Left kidney (tissue), 8 donors: ENCODE measurements at places on chromosomes 12 and 14. TPM values are rescaled to one million over a fixed set of nuclear protein-coding genes. Genes with fewer than 3 reads are reported as not detected.

AMN1 gene
- 22.3 TPM for polyA plus RNA-seq

KLRC1 gene
- 2.2 TPM for polyA plus RNA-seq

FOXJ2 gene
- 25.9 TPM for polyA plus RNA-seq

TTLL5 gene
- 37.0 TPM for polyA plus RNA-seq

KRT78 gene
- polyA plus RNA-seq: not detected

NR1H4 gene
- polyA plus RNA-seq: 15.0 TPM

BDKRB2 gene
- polyA plus RNA-seq: 2.5 TPM

LYZ gene
- polyA plus RNA-seq: 19.5 TPM

GLIPR1L2 gene
- 2.6 TPM for polyA plus RNA-seq

GRCh38 chr14:75450381-75451276 is 22.8 kb downstream of the JDP2 start:
- no peak for DNase-seq

- no peak for DNase-seq
Observed at GRCh38 chr12:127191129-127191528, 1075.8 kb upstream of the TMEM132C start.

DNA sequence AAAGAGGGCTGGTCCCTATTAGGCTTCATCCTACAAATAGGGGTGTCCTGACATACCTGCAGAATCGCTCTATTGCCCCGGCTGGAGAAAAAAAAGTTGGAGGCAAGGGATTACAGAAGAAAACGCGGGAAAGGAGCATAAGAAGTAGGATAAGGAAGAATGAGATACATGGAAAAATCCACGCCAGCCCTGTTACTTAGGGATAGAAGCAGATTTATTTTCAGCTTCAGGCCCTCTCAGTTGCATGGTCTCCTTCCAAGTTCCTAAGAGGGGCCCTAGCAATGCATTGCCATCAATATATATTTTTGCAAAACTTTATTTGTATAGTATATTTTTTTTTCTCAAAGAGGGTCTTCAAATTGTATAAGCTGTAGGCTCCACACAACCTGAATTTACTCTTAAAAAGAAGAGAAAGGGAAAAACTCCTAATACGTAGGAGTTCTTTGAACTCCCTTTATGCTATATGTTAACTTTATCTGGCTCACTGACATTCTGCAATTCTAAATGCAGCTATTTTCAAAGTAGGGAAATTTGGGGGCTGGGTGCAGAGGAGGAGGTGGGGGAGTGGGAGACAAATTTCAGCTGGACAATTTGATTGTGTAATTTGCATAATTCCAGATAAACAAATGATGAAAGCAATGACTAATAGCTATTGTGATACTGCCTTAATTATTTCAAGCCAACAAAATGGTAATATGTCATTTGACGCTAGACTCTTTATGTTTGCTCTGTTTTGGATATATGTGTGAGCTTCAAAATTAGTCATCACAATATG is 137.7 kb upstream of the TRHDE start:
- DNase-seq: no peak

DNA sequence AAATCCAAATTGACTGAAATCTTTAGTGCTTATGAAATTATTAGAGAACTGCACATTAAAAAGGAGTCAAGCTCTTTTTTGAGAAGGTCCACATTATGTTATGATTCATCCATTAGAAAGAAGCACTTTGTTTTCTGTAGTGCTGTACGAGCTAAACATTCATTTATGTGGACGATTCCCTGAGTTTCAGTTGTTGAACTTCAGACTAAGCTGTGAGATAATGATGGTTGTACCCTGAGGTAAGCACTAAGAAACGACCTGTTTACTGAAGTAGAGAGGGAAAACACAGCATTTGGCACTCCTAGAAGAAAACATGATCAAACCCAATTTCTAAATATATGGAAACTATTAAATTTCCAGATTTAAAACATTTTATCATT is 67.3 kb upstream of the ATP2B1 start:
- DNase-seq: no peak

DNA sequence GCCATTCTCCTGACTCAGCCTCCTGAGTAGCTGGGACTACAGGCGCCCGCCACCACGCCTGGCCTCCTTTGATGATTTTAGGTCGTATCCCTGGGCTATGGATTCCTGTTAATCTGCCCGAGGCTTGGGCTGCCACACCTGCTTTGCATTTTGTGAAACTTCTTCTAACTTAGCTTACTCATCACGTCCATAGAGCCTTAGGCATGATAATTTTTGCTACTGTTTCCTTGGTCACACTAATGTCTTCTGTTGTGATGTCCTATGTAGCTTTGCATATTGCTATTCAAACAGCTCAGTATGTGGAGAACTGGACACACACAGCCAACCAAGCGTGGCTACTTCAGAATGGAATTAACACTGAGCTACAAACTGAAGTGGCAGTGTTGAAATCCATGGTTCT is 47.5 kb upstream of the DDX11 start:
- DNase-seq: no peak

- no peak for DNase-seq
Observed at GRCh38 chr14:31084385-31084784, 58.2 kb upstream of the STRN3 start.

DNA sequence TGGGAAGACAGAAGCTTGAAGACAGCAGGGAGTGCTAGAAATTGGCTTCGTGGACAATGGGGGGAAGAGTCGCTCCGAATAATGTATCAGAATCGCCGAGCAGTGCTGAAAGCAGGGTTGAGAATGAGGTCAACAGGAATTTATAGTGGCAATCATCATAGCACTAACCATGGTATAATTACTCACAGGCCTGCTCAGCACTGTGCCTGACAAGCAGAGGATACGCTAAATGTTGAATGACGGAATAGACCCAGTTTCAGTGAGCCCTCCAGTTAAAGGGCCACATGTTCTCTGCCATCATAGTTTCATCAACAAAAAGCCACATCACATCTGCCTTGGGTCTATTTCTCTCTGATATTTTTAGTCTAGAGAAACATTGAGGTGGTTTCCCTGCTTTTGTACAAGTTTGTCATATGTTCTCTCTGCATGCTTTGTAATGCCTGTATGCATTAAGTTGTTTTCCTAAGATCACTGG is 130.3 kb upstream of the EGLN3 start:
- no peak for DNase-seq

DNA sequence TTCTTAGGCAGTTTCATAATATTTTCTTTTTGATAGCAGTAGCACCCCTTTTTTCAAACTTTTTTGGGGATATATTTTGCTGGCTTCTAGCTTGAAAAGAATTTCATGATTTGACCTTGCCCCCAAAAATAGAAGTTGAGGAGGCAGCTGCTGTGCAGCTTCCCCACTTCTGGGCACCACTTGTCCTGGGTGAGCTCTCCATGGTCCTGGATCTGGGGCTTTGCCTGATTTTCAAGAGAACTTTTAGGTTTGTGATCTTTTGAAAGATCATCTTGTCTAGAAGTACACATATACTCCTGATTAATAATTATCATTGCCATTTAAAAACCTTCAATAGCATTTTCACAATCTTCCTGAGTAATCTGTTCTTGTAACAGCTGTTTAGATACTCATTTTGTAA is 271.6 kb downstream of the NPAS3 start:
- DNase-seq: peak; percentile 41

DNA sequence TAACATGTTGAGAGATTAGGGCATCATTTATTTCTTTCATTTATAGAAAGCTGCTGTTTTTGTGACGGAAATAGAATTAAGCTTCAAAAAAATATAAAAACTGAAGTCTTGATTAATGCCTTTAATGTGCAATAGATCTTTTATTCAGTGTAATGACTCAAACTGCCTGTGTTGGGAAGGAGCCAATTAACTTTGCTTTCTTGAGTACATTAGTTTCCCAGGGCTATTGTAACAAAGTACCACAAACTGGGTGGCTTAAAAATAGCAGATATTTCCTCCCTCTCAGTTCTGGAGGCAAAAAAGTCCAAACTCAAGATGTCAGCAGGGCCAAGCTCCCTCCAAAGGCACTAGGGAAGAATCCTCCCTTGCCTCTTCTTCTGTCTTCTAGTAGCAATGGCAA is 36.6 kb downstream of the EID3 start:
- no peak for DNase-seq

DNA sequence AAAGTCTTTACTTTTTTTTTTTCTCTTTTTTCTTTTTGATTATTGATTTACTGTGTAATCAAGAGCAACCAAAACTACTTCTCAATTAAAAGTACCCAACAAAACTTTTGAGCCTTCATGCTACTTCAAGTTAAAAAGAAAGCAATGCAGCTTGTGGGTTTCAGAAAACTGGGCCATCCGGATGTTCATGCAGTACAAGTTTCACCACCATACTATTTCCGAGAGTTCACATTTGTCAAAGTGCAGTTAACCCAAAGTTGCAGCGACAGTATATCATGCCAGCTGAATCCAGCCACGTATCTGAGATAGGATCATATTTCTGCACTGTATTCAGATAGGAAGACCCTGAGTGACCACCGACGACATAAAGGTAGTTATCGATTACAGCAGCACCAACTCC is 33.0 kb downstream of the KLHL28 start:
- no peak for DNase-seq

- no peak for DNase-seq
Observed at GRCh38 chr14:35932136-35932535, 106.0 kb downstream of the BRMS1L start.

- DNase-seq: no peak
Observed at GRCh38 chr14:61733972-61734371, 28.2 kb upstream of the SNAPC1 start.

DNA sequence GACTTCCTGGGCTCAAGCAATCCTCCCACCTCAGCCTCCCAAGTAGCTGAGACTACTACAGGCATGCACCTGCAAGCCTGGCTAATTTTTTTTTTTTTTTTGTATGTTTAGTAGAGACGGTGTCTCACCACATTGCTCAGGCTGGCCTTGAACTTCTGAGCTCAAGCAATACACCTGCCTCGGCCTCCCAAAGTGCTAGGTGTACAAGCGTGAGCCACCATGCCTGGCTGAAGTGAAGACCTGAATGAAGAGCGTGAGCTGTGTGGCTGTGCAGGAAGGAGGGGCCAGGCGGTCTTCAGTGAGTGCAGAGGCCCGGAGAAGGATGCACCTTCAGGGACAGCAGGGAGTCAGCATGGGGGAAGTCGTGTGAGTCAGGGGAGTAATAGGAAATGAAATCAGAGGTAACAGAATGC is 14.9 kb upstream of the NFKBIA start:
- no peak for DNase-seq

GRCh38 chr12:120470150-120470784 is 719 bp upstream of the SRSF9 start:
- DNase-seq: no peak

DNA sequence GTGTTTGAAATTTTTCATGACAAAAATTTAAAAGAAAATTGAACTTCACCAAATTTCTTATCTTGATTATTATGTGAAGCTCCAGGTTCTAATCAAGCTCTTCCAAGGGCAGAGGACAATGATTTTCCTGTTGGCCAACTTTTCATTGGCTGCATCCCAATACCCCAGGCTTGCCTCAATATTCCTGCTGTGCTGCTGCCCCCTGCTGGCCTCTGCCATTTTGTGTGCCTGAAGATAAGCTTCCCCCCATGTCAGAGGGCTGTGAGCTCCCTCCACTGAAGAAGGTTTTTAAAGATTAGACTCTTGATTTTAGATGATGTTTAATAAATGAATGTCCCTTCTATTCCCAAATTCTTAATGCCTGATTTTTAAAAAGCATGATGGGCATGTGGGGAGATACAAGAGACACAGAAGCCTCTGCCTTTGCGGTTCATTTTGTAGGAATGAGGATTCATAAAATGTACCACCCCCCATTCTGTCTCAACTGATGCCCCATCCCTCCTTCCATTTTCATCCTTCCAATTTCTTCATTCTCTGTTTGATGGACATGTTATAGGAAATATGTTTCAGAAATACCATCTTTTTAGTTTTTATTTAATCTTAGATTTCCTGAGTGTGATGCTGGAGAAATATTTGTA is 76.7 kb upstream of the RGS6 start:
- DNase-seq: peak; percentile 20

GRCh38 chr12:77437206-77437605 is 371.8 kb upstream of the E2F7 start:
- no peak for DNase-seq

- DNase-seq: no peak
Observed at GRCh38 chr12:34298971-34299801, 276.9 kb downstream of the ALG10 start.

GRCh38 chr14:57364659-57365450 is 25.5 kb upstream of the NAA30 start:
- DNase-seq: no peak

DNA sequence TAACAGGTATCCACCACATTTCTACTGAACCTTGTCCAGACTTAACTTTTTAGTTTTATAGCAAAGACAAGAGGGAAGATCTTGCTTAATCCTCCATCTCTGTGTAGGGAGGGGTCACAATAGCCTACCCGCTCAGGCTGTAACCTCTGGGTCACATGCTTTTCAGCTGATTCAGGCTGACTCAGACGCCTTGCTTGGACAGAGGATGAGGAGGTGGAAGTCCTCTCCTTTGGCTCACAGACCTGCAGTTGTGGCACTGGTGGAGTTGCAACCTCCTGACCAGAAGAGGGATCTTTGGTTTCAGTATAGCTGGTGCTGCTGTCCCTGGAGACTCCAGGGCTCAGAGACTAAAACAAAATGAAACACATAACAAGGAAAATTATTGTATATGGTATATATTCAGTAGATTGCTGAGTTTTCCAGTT is 16.2 kb downstream of the ACIN1 start:
- no peak for DNase-seq

DNA sequence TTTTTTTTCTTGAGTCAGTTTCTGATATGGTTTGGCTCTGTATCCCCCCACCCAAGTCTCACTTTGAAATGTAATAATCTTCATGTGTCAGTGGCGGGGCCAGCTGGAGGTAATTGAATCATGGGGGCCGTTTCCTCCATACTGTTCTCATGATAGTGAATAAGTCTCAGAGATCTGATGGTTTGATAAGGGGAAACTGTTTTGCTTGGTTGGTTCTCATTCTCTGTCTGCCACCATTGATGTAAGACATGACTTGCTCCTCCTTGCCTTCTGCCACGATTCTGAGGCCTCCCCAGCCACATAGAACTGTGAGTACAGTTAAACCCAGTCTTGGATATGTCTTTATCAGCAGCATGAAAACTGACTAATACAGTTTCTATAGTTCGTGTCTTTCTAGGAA is 42.9 kb downstream of the WNK1 start:
- no peak for DNase-seq

- DNase-seq: no peak
Observed at GRCh38 chr14:69183735-69184134, 7.6 kb upstream of the EXD2 start.

- DNase-seq: no peak
Observed at GRCh38 chr14:88195676-88196075, 127.4 kb downstream of the KCNK10 start.
